ENCODE measurements at places on chromosomes 16 and 17.

- no peak for DNase-seq
Measured at GRCh38 chr17:79463421-79464317, 147.2 kb downstream of the RBFOX3 start.

- DNase-seq = no peak
Measured at GRCh38 chr17:41486809-41487530, 2.7 kb downstream of the KRT36 start.

DNA sequence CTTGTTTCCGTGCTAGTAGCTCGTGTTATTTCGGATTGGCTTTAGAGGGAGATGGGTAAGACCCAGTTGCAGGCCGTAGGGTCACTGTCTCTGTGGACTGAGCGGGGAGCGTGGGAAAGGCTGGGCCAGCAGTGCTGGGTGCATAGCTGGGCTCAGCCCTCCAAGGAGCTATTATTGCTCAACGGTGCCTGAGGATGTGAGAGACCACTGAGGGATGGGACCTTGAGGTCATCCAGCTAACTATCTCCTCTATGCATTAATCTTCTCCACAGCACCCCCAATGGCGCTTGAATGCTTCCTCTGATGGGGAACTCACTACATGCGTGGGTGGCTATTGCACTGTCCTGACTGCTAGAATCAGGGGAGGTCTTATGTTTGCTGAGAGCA, 126.1 kb upstream of the FOXF1 start:
- DNase-seq = no peak

DNA sequence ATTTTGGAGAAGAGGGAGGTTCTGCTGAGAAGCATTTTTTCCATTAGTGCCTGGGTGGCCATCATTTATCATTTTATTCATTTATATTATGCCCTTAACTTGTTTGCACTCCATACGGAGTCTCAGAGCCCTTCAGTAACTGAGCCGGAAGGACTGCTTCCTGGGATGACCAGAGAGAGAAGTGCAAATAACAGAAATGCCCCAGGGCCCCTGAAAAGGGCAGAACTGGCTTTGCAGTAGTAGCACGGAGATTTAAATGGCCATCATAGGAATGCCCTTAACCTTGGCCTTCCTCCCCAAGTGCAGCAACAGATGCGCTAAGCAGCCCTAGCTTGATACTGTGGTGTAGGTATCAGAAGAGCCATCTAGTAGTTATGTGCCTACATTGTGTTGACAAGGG, 58.5 kb downstream of the NUP93 start:
- no peak for DNase-seq

DNA sequence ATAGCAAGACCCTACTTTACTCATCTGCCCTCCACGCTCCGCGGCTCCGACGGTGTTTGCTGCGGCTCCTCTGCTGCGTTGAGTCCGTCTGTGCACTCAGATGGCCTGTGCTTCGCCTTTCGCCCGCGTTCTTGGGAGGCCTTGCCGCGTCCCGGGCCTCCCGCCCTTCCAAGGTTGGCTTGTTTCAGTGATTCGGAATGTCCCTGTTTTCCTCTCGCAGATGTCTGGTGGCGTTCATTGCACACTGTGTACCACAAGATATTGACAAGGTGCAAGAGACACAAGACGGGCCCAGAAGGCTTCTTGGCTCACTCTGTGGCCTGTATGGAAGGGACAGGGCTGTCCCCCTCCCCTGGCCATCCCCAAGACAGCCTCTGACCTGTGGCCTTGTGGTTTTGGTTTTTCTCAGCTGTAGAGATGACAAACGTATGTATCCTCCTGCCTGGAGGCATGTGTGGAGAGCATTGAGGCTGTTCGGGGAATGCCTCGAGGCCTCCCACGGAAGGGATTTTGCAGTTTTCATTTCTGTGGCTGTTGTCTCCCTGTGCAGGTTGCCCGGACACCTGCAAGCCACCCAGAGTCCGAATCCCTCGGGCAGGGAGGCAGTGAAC, 15.4 kb downstream of the MGRN1 start:
- no peak for DNase-seq

GRCh38 chr16:66441586-66442375, 14.7 kb downstream of the BEAN1 start:
- no peak for DNase-seq

GRCh38 chr17:78377858-78378224, 608 bp upstream of the PGS1 start:
- DNase-seq = no peak

GRCh38 chr17:19287651-19288050, 50.5 kb downstream of the EPN2 start:
- DNase-seq = no peak

- no peak for DNase-seq
Measured at GRCh38 chr16:49283376-49284049, 1.9 kb upstream of the CBLN1 start.

DNA sequence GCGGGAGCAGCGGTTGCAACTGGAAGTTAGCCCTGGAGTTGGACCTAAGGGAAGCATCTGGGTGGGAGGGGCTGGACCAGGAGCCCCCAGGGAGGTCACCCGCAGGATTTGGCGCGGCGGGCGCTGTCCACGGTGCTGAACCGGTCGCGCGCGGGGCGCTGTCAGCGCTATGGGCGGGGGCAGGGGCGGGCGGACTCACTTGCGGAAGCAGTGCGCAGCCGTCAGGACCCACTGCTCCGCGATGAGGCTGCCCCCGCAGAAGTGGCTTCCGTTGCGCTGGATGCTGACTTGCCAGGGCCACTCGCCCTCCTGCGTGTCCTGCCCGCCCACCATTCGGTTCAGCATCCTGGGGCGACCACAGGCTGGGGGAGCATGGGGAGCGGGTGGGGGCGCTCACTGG, 4.5 kb downstream of the PRSS27 start:
- no peak for DNase-seq

- no peak for DNase-seq
Measured at GRCh38 chr17:65627891-65628643, 66.6 kb upstream of the AXIN2 start.

- DNase-seq = no peak
Measured at GRCh38 chr17:33990943-33991706, 264.0 kb upstream of the CCL2 start.

- no peak for DNase-seq
Measured at GRCh38 chr16:31460582-31461002, 1.3 kb downstream of the ARMC5 start.

DNA sequence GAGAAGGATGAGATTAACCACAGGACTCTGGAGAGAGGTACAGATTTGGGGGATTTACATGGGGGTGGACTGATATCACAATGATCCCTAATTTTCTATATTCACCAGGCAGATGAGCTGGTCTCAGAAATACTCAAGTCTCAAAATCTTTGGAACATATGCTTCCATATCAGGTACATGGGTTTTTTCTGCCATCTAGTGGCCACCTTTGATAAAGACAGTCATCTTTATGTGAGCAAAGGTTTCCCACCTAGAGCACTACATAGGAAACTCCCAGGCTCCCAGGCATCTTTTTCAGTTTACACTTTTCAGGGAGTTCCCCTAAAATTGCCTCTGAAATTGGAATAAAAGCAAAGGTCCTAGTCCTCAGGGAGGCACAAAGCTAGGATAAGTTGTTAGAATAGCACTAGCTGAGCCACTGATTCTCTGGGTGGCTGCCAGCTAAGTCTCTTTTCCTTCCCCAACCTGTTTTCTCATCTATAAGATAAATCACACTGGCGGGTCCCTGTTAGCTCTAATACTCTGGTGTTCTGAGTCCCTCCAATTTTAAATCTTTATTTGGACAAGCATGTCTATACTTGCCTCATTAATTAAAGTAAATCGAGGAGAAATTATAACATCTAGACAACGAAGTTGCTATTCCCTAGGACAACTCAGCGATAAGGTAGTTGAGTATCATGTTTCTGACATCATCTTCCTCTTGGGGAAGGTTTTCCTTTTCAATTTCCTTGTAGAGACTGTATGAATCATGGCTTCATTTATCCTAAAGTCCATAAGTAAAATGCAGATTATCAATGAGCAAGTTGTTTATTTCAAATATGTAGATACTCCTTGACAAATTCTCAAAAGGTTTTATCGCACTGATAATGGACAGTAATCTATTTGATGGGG, 19.0 kb upstream of the MON1B start:
- DNase-seq = no peak

DNA sequence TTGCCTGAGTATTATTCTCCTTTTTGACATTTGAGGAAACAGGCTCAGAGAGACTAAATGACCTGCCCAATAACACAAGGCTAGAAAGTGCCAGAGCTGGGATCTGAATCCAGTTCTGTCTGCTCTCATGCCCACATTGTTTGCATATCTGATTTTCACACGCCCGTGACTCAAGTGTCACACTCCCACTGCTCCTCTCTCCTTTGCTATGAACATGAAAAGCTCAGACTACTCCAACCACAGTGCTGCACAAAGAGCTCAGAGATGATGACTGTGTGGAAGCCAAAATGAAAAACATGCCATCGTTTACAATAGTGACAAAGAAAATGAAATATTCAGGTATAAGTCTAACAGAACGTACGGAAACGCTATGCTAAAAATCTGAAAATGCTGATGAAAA, 107.9 kb downstream of the SMG6 start:
- no peak for DNase-seq

DNA sequence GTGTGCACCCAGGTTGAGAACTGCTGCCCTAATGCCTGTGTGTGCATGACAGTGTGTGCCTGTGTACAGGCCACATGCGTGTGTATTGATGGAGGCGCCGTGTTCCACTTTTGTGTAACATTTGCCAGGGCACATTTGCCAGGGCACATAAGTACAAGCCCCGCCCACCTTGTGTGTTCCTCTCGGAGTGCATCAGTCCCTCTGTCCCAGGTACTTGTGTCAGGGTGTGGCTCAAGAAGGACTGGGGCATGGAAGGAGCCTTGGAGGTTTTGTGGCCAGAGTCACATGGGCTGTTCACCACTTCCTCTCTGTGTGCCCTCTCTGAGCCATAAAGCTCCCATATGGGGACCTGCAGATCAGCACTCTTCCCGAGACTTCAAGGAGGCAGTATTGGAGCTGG, 73.9 kb downstream of the MRM1 start:
- no peak for DNase-seq

DNA sequence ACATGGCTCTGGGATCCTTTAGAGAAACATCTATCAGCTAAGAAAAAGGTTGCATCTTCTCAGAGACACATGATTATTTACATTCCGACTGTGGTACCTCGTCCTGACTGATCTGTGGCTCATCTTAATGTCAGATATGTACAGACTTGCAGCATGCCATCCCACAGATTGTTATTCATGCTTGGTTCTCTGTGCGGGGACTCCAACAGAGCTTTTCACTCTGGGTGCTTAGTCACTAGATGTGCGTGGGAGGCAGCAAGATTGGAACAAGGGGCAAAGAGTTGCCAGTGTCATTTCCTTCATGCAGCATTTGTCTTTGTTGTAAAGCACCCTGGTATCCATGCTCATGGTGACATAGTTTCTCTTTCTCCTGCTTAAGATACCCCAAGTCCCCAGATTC, 179.1 kb upstream of the CACNG5 start:
- no peak for DNase-seq

- no peak for DNase-seq
Measured at GRCh38 chr16:30350134-30350871, 4.8 kb downstream of the CD2BP2 start.

GRCh38 chr17:5718726-5719125, 134.4 kb upstream of the NLRP1 start:
- DNase-seq = no peak

- no peak for DNase-seq
Measured at GRCh38 chr17:33169580-33170285, 123.4 kb downstream of the ASIC2 start.

DNA sequence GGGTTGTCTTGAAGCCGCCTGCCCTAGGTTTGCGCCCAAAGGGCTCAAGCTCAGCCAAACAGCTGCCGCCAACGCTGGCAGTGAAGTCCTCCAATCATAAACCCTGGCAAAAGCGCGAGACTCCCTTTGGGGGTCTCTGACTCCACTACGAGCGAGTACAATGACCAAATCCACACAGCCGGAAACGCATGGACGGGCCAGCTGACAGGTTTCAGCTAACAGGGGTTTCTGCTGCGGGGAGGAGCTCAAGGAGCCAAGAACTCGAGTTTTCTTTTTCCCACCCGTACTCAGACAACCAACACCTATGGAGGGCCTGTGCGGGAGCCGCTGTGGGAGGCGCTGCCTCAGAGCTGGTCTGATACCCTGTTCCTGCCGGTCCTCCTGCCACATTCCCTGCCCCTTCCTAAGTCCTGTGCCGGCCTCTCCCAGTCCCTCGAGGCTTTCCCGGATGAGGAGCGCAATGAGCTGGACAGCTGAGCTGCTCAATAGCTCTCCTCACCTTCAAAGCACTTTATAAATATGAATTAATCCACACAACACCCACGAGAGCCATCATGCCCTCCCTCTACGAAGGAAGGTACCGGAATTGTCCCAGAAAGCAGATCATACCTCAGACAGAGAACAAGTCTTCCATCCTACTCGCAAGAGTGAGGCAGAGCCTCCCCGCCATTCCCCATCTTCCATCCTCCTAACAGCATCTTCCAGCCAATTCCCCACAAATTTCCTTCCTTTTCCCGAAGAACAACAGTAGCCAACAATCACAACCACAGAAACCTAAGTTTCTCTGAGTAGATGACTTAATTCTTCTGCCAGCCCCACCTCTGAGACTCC, 6.1 kb downstream of the ABR start:
- DNase-seq = no peak

DNA sequence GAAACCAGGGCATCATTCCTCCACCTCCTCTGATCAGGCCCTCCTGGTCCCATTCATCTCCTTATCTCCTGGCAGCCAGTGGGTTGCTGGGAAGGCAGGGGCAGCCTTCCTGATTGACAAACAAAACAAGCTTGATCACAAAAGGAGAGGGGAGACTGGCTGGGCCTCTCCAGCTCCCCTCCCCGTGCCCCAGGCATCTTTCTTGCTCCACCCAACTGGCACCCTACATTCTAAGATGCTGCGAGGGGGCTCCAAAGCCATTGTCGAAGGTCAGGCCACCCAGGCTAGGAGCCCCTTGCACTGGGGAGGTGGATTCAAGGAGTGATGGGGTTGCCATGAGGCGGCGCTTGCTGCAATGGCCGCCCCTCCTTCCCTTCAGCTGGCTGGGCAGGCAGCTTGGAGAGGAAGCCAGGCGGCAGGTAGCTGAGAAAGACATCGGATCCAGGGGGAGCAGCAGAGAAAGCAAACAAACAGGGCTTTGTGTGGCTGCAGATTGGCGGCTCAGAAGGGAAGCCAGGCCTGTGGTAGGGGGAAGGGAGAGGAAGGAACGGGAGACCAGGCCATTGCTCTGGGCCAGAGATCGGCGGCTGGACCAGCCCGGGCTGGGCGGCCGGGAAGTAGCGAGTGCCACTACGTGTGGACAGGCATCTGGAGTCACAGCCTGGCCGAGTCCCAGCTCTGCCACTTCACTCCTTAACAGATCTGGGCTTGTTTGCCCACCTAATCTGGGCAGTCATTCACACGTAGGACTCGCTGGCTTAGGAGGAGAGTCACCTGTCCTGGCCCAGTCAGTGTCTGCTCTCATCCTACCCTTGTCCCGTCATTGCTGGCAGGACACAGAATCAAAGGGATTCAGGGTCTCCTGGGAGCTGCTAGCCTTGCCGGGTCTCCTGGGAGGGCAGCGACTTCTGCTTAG, 12.3 kb downstream of the RAI1 start:
- DNase-seq = no peak

GRCh38 chr16:49921791-49922456, 66.0 kb upstream of the ZNF423 start:
- DNase-seq = no peak
